Stimulated activated CD8-positive, alpha-beta memory T cell treated with anti-CD3 and anti-CD28 coated beads, Interleukin-4, amount 100 ng/mL, for 4 hours (primary cell): ENCODE measurements at places on chromosomes 7 and 10.

- no peak for DNase-seq
These were observed 55.3 kb downstream of the ELAPOR2 start for GRCh38 chr7:87003872-87004798.

- DNase-seq = no peak
These were observed 168.9 kb downstream of the SNX10 start for GRCh38 chr7:26460351-26461085.

DNA sequence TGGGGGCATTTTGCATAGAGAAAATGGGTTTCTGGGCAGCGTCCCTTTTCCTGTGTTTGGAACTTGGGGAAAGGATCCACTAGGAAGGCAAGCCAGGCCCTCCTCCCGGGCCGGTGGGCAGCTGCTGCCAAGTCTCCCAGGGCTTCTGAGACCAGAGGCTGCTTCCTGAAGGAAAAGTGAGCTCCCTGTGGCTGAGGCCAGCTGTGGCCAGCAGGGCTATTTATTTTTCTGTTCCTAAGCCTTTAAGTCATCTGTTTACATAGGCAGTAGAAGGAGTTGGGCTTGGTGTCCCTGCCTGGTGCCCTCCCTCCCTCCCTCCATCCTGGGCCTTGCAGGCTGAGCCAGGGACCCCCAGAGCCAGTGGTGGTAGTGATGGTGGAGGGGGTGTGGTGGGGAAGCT lies 70.5 kb upstream of the COL13A1 start:
- no peak for DNase-seq

DNA sequence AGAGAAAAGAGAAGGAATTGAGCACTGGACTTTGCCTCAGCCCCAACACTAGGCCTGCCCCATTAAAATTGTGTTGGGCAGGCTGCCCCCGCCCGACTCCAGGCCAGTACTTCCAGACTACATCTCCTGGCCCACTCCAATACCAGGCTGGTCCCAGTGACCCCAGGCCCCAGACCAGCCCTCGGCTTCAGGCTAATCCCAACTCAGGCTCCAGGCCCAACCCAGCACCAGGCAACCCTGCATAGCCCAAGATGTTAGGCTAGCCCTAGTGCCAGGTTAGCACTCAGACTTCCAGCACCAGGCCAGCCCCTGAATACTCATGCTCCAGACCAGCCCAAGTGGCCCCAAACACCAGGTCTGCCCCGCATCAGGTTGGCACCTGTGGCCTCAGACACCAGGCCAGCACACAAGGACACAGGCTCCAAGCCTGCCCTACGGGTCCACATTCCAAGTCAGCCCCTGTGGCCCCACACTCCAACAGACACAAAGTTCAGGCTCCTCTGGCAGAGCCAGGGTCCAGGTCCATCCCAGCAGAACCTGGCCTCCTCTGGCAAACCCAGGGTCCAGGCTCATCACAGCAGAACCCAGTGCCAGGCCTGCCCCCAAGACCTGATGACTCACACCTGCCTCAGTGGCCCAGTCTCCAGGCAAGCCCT lies 20.3 kb downstream of the COG5 start:
- no peak for DNase-seq

DNA sequence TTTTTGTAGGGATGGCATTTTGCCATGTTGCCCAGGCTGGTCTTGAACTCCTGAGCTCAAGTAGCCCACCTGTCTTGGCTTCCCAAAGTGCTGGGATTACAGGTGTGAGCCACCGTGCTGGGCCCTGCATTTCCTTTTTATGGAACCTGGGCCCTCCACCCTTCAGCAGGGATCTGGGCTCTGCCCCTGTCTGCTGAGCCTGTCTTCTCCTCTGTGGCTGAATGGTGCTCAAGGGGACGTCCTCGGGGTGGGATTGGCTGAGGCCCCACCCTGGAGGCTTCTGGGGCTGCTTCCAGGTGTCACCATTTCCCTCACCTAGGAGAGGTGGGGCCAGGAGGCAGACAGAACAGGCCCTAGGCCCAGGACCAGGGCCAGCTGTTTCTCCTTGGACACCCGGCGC lies 18.4 kb downstream of the FAM241B start:
- DNase-seq = no peak

- no peak for DNase-seq
These were observed 37.2 kb upstream of the PAPSS2 start for GRCh38 chr10:87622314-87623004.
